Foreskin keratinocyte (primary cell): ENCODE measurements at places on chromosomes 7 and 10.

- DNase-seq, result no peak
These were observed 30.8 kb upstream of the ZNF488 start for GRCh38 chr10:47414752-47415519.

DNA sequence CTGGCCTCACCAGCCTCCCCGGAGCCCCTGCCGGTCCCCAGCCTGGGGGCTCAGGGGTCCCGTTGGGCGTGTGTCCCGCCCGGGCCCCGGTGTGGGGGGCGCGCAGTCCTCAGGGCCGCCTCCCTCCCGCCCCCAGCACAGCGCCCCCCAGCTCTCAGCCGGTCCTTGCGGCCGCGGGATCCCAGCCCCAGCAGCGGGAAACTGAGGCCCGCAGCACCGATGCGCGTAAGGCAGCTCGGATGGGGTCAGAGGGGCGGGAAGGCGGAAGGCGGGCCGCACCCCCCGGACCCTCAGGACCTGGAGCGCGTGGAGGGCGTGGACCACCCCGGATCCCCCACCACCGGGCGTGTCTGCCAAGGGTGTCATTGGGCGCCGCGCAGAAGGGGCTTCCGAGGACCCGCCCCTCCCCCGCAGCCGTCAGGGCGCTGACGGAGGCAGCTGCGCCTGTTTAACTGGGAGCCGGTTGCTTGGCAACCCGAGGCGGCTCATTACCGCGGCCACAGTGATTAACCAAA lies 14.9 kb downstream of the UNCX start:
- DNase-seq, result no peak

DNA sequence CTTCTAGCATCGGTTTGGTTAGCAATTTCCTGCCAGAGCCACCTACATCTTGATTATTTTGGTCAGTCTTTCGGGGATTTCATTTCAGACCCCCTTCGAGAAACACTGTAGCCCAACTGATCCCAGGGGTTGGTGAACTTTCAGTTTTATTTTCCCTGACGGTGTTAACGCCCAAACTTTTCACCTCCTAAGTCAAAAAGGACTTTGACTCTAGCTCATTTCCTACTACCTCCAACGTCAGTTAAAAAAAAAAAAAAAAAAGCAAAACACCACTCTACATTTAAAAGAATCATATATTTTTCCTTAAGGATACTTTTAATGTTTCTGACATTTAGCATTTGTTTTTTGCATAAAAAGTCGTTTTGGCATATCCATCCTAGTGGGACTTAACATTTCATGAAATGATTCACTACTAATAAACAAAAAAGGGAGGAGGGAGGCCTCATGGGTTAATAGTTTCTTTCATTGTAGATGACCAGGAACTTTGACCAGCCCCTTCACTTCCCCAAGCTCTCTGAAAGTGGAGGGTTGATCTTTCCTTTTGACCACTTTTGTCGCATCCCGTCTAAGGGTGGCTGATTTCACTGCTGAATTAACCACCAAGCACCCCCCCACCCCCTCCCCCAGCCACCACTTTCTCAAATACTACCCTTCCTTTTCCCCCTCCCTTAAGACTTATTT lies 764 bp upstream of the TCF7L2 start:
- no peak for DNase-seq

DNA sequence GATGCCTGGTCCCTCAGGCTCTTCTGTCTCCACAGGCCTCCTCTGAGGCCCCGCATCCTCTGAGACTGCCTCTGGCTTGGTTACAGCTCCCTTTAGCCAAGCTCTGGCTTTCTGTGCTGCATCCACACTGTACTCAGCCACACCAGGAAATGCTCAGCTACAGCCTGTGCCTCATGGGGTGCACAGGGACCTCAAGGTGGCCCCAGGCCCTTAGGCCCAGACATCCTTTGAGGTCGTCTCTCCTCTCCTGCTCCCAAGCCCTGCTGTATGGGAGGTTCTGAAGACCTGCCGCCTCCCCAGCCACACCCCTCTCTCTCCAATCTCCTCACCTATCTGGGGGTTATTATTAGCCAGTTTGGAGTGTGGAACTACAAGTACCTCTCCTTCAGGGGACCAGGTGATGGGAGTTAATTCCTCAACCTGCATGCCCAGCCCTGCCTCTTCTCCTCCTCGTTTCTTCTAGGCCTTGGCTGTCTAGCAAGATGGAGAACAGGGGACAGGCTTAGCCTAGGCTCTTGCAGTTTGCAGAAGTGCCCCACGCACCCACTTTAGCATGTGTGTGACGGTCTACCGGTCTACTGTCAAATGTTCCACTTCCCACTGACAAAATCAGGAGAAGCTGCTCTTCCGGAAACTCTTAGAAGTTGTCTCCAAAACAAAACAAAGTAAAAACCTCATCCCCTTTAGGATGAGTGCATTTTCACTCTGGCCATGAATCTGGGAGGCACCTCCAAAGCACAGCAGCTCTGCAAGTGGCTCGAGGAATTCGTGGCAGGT lies 64.0 kb upstream of the WAC start:
- DNase-seq, result no peak

DNA sequence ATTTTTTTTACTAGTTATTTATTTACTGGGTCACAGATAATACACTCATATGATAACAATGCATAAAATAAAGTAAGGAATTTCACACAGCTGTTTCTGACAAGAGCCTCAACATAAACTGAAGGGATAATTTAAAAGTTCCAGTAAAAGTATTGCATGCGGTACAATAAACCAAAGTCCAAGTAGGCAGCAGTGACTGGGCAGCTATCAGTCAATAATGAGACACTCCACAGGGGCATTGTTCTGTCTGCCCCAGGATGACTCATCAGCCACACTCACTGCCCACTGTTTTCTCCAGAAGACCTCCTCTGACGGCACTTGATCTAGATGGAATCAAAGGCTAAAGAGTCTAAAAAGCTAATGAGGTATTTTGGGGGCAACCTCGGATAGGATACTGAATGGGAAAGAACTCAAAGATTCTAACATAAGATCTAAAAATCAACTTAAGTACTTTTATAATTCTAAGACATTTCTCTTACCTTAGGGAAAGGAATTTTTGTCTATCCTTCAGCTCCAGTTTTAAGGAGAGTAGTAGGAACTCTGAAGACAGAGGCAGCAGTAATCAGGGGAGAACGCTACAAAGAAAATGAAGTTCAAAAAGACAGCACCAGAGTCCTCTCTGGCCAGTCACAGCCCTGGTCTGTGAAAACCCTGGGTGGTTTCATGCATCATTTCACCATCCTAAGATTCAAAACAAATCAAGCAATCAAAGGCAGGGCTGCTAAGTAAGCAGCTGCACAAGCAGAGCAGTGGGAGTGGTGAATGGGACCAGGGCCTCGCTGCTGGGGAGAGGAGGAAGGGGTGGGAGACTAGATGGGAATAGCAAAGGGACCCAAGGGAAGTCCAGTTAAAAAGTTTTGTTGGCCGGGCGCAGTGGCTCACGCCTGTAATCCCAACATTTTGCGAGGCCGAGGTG lies 175.1 kb downstream of the AVL9 start:
- DNase-seq, result no peak

DNA sequence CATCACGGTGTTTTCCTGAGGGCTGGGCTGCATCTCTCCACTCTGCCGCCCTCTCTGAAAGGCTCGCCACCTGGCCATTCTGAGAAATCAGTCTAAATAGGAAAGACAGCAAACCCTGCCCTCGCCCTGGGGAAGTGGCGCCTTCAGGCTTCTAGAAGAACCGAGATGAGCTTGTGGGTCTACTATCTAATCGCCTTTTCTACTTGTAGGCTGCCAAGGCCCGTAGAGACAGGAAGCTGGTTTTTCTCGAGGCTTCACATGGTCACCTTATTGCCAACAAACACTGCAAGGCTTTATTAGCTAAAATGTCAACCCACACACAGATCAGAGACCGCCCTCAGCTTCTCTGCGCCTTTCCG lies 21.4 kb downstream of the LAT2 start:
- DNase-seq, result no peak

DNA sequence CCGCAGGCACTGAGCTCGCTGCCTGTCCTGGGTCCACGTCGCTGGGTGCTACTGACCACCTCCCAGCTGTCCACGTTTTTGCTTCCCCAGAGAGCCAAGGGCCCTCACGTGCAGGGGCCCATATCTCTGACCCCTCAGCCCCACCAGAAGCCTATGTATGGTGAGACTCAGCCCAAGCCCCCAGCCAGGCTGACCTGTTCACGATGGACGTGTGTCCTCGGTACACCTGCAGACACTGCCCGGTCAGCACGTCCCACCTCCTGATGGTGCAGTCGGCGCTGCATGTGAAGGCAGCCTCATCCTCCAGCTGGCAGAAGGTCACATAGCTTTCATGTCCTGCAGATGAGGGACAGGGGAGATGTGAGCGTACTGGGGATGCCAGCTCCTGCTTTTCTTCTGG lies 9.9 kb downstream of the WDR86 start:
- DNase-seq, result no peak

DNA sequence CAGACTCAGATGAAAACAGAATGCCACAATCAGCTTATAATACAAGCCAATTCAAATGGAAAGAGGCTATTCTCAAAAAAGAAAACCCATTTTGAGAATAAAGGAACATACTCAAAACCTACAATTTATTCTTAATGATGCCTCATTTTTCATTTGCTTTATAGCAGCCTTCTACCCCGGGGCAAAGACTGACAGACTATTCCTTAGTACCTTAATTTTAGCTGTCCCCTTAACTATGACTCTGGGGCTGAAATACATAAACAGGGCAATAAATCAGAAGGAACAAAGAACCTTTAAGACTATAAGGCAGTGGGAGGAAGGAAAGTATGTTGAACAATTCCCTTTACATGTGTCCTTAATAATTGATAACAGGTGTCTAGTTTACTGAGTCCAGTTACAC lies 76.8 kb downstream of the TMEM106B start:
- DNase-seq, result no peak

DNA sequence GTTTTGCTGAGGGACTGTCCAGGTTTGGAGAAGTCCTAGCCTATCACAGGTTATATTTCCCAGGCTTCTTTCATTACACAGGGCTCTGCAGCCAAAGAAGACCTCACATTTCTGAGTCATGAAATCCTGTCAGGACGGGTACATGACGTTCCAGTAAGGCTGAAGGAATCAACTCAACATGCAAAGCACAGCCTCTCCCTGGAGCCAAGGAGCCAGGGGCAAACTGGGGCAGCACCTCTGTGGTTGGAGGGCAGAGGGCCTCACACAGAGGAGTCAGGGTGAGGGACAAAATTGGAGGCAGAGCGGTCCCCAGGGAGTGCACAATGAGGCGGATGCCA lies 116.3 kb upstream of the GDF10 start:
- DNase-seq, result peak; percentile 87

DNA sequence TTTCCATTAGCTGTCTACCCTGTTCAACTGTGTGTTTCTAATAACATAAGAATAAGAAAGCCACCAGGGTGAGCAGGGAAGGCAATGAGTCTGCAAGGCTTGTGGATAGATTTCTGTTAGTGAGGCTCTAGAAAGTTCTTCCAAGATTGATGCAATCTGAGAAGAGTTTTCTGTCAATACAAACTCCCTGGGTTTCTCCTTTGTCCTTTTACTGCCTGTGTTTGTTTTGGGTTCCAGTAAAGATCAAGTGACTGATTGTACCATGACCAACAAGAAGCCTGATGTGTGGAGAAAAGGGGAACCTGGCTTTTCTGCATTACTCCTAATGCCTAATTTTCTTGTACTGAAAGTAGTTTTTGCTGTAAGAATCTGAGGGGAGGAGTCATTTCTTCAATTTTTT lies 139.9 kb downstream of the CFTR start:
- no peak for DNase-seq

DNA sequence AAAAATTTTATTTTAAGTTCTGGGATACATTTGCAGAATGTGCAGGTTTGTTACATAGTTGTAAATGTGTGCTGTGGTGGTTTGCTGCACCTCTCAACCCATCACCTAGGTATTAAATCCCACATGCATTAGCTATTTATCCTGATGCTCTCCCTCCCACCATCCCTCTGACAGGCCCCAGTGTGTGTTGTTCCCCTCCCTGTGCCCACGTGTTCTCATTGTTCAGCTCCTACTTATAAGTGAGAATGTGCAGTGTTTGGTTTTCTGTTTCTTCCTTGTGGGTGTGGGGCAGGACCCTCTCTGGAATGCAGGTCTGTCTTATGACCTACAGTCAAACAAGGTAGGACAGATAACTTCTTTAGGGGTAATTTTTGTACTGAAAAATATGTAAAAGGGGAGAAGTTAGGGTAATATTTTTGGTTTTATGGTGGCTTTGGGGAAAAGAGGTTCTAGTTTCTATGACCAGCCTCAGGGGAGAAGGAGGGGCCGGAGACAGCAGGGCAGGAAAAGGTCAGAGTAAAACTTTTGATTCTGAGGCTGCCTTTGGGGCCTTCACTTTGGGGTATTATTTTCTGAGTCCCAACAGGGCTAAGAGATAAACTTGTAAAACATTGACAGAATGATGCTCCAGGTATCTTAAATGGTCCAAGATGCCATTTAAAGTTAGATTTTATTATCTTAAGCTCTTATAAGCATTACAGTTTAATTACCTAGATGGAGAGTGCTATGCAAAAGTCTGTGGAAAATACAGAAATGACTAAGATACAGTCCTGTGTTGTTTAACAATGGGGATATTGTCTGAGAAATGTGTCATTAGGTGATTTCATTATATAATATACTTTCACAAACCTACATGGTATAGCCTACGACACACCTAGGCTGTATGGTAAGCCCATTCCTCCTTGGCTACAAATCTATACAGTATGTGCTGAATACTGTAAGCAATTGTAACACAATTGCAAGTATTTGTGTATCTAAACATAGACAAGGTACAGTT lies 354.8 kb downstream of the ABCA13 start:
- peak; percentile 42 for DNase-seq

DNA sequence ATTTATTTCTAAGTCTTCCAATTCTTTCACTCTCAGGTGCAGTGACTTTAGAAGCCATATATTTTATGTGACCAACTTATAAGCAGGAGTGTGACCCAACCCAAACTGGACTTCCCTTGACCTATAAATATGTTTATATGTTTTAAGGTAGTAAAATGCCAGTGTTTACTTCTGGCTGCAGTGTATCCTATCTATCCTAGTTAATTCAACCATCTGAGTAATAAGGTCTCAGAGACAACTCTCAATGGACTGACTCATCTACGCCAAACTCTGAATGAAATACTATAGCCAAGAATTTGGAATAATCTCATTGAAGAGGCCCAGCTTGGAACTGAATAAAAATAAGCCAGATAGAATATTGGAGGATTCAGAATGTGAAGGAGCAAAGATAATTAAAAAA lies 544.5 kb upstream of the SORCS1 start:
- no peak for DNase-seq

DNA sequence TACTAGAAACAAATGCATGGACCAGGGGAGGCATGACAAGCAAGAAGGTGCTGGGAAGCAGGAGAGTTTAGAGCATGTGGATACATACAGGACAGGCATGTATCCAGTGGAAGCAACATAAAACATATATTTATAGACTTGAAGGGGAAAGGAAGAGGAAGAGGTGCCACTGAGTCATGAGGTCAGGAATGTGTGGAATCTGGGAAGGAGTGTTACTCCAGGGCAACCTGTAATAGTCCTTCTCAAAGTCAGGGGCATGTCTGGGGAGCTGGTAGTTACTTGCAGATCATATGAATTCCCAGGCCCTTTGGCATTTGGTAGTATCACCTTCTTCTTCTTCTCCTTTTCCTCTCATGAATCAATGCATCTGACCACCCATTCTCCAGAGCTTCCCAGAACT lies 246.6 kb downstream of the XPNPEP1 start:
- DNase-seq, result peak; percentile 60
